Upper lobe of right lung (tissue), 1 donor: ENCODE measurements at places on chromosomes 2 and 18. TPM values are rescaled to one million over a fixed set of nuclear protein-coding genes. Genes with fewer than 3 reads are reported as not detected.

GRCh38 chr18:9612215-9612830 is 2.0 kb downstream of the PPP4R1 start:
- H3K27ac ChIP-seq, result peak overlapping the region; percentile 97
- peak overlapping the region; percentile 72 for H3K4me3 ChIP-seq
- no peaks in the 10 kb centered on the region for H3K27me3 ChIP-seq
- peaks cover 9% of the 10 kb centered on the region for H3K36me3 ChIP-seq

DNA sequence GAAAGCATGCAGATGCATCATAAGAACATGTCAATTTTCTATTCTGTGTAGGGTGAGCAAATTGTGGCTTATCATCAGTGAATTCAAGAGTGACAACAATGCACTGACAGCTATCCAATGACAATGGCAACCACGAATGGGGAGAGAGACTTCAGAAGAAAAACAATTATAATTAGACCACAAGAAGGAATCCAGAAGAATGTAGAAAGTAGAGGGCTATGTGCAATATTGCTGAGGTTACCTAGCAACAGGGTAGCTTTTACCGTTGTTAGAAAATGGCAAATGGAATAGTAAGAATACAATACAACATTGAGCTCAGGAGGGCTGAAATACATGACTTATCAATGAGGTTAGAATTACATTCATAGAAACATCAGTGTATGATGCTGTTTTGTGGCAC is 71.1 kb upstream of the SESTD1 start:
- H3K27ac ChIP-seq, result no peak overlapping the region
- H3K4me1 ChIP-seq, result no peaks in the 10 kb centered on the region
- no peaks in the 10 kb centered on the region for H3K27me3 ChIP-seq
- H3K36me3 ChIP-seq, result no peaks in the 10 kb centered on the region
- H3K4me3 ChIP-seq, result no peak overlapping the region
- DNase-seq, result no peak

- no peaks in the 10 kb centered on the region for H3K27me3 ChIP-seq
- H3K4me3 ChIP-seq, result no peak overlapping the region
- H3K36me3 ChIP-seq, result no peaks in the 10 kb centered on the region
- no peak overlapping the region for H3K27ac ChIP-seq
- peaks cover 27% of the 10 kb centered on the region for H3K4me1 ChIP-seq
Measured at GRCh38 chr2:222730366-222730999, 59.0 kb downstream of the MOGAT1 start.

DNA sequence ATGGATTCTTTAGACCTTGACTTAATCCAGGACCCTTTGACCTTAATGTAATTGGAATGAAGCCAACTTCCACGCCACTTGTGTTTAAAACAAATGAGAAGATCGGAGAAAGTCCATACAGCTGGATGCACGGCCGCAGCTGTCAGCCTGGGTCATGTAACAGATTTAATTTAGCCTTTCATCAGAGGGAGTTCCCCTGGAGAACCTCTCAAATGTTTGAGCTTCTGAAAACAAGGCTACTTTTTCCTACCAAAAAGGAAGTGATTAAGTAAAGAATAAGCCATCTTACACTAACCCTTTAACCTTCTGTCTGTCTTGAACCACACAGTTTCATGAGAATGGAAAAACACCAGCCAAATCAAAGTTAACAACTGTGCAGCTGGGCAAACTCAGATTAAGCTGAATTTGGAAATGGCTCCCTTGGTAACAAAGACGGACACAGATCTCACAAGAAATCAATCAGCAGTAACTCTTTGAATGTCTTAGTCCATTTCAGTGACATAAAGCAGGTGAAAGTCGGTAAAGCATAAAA is 103.6 kb downstream of the DOCK10 start:
- H3K27me3 ChIP-seq, result no peaks in the 10 kb centered on the region
- H3K4me1 ChIP-seq, result peaks cover 7% of the 10 kb centered on the region
- no peak overlapping the region for H3K4me3 ChIP-seq
- no peak overlapping the region for H3K27ac ChIP-seq

GRCh38 chr2:122132147-122132691 is 376.8 kb downstream of the TSN start:
- H3K36me3 ChIP-seq, result no peaks in the 10 kb centered on the region
- DNase-seq, result no peak
- no peak overlapping the region for H3K27ac ChIP-seq

GRCh38 chr2:144703852-144704708 is 184.2 kb upstream of the ZEB2 start:
- H3K36me3 ChIP-seq, result no peaks in the 10 kb centered on the region
- H3K4me1 ChIP-seq, result no peaks in the 10 kb centered on the region
- no peak overlapping the region for H3K4me3 ChIP-seq
- H3K27me3 ChIP-seq, result no peaks in the 10 kb centered on the region

DNA sequence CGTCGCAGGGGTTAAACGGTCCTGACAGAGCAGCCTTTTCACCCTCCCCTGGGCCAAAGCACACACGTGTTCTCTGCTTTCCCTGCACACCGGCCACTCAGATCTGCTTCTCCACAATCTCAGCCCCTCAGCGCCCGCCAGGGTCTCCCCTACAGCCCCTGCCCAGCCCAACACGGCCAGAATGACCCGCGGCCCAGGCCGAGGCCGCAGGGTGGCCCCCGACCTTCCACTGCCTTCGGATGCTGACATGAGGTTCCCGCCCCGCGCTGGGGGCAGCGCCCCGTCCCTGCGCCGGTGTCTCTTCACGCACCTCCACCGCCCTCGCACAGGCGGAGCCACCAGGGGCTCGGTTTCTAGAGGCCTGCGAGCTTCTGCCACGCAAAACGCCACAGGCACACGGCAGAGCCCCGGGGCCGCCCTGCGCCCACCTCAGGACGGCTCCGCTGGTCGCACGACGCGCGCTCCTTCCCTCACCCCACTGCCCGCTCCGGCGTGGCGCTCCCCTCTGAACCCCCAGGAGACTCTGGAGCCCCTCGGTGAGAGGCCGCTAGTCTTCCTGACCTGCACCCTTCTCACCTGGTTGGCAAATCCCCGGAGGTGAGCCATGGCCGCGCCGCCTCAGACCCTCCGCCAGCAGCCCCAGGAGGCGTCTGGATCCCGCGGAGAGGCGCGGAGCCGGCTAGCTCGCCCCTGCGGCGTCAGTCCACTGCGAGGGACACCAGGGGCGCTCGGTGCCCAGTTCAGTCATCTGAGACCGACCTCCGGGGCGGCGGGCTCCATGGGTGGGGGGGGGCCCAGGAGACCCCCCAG is 749 bp downstream of the STK25 start:
- H3K4me1 ChIP-seq, result peaks cover 26% of the 10 kb centered on the region
- DNase-seq, result peak; percentile 85
- H3K36me3 ChIP-seq, result no peaks in the 10 kb centered on the region
- no peaks in the 10 kb centered on the region for H3K27me3 ChIP-seq

DNA sequence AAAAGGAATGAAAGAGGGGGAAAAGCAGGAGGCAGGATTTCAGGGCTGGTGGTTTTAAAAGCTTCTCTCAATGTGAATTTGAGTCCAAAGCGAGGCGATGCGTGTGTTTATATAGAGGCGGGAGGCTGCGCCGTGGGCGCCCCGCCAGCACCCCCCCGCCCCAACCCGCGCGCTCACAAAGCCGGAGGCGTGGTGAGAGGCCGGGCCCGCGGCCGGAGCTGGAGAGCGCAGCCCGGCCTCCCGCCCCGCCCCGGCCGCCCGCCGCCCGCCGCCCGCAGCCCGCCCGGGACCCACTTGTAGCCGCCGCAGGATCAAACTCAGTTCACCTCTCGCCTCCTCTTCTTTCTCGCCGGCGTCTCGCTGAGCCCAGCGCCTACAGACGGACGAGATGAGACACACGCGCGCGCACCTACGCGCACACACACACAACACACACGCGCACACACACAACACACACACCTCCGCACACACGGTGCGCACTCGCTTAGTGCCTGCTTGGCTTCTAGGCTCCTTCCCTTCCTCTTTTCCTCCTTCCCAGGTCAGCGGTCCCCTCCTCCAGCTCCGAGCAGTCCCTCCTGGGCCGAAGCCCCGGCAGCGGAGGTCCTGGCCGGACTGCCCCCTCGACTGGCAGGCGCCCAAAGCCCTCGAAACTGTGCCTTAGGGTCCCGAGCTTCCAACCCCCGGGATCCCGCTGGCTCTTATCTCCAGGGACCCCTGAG is 1.3 kb upstream of the CYP26B1 start:
- peak overlapping the region; percentile 50 for H3K4me3 ChIP-seq
- H3K4me1 ChIP-seq, result peaks cover 48% of the 10 kb centered on the region
- no peaks in the 10 kb centered on the region for H3K36me3 ChIP-seq
- peak; percentile 70 for DNase-seq

GRCh38 chr2:59888015-59888414 is 665.4 kb downstream of the BCL11A start:
- no peaks in the 10 kb centered on the region for H3K36me3 ChIP-seq
- H3K4me1 ChIP-seq, result peaks cover 6% of the 10 kb centered on the region

- H3K27ac ChIP-seq, result no peak overlapping the region
- peaks cover 3% of the 10 kb centered on the region for H3K4me1 ChIP-seq
- no peak overlapping the region for H3K4me3 ChIP-seq
- no peak for DNase-seq
Measured at GRCh38 chr18:49652881-49653724, 91.2 kb downstream of the LIPG start.

GRCh38 chr2:21118302-21118920 is 5.4 kb upstream of the TDRD15 start:
- no peaks in the 10 kb centered on the region for H3K4me1 ChIP-seq
- DNase-seq, result no peak
- H3K4me3 ChIP-seq, result no peak overlapping the region
- no peaks in the 10 kb centered on the region for H3K36me3 ChIP-seq
- no peak overlapping the region for H3K27ac ChIP-seq

- no peaks in the 10 kb centered on the region for H3K36me3 ChIP-seq
- H3K4me3 ChIP-seq, result no peak overlapping the region
- no peak for DNase-seq
- H3K4me1 ChIP-seq, result no peaks in the 10 kb centered on the region
Measured at GRCh38 chr2:107989445-107989844, 3.1 kb downstream of the SLC5A7 start.

DNA sequence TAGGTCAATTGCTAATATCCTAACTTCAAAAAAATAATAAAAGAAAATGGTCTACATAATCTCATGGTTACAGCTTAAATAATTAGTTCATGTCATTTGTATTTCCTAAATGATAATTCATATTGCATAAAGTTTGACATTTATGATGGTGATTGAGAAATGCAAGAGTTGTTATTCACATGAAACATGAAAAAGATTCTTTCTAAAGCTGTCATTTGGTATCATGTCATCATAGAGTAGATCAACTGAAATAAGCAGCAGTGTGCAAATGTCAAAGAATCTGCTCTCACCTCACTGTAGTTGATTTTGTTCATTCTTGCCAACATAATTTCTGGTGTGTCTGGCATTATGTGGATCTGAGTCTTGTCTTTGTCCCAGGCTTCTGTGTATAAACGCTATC is 95.3 kb downstream of the NEB start:
- H3K4me1 ChIP-seq, result peaks cover 20% of the 10 kb centered on the region
- H3K36me3 ChIP-seq, result no peaks in the 10 kb centered on the region
- H3K27me3 ChIP-seq, result no peaks in the 10 kb centered on the region
- H3K27ac ChIP-seq, result no peak overlapping the region
- no peak for DNase-seq

GRCh38 chr2:209818939-209819338 is 47.3 kb downstream of the UNC80 start:
- no peaks in the 10 kb centered on the region for H3K36me3 ChIP-seq
- H3K4me3 ChIP-seq, result no peak overlapping the region
- no peaks in the 10 kb centered on the region for H3K27me3 ChIP-seq
- no peak for DNase-seq
- no peak overlapping the region for H3K27ac ChIP-seq
- no peaks in the 10 kb centered on the region for H3K4me1 ChIP-seq

DNA sequence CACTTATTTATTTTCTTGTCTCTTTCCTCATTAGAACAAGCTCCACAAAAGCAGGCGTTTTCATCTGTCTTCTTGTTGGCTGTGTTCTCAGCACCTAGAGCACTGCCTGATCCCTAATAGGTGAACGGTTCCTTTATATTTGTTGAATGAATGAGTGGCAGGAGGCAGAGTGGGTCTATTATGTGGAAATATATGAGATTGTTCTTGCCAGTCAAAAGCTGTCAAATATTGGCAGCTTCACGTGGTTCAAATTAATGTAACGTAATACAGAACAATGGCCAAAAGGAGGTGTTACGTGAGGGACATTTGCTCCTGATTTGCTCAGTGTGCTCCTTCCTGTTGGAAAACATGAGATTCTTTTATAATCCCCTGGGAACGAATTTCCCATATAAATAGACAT is 8.5 kb upstream of the ARHGAP25 start:
- H3K4me3 ChIP-seq, result no peak overlapping the region
- peaks cover 8% of the 10 kb centered on the region for H3K4me1 ChIP-seq
- no peaks in the 10 kb centered on the region for H3K36me3 ChIP-seq
- no peak overlapping the region for H3K27ac ChIP-seq
- DNase-seq, result no peak

DNA sequence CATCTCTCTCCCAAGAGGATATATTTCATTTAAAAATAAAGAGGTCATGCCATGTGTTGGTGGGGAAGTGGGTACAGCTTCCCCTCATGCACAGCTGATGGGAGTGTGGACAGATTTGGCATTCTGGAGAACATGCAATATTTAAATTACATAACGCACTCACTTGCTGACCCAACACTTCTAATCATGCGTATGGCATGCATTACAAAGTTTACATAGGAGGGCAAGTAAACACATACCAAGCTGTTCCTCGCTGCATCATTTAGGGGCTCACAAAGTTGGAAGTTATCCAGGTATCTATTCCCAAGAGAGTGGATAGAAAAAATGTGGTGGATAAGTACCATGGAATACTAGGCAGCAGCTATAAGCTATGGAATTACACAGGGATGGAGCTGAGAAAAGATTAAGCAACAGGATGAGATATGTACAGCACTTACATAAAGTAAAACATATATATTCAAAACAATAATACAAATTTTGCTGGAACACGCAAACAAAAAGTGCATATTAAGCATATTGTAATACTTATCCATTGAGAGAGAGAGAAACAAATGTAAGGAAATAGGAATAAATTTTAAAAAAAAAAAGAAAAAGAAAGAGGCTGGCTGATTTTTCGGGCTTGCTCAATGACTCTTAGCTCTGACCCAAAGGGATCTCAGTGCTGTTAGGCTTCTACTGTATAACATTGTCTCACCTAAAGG is 11.0 kb downstream of the CYP1B1 start:
- DNase-seq, result no peak
- no peaks in the 10 kb centered on the region for H3K36me3 ChIP-seq
- H3K27ac ChIP-seq, result no peak overlapping the region
- no peak overlapping the region for H3K4me3 ChIP-seq
- no peaks in the 10 kb centered on the region for H3K27me3 ChIP-seq

GRCh38 chr2:195162194-195162593 is 494.8 kb upstream of the SLC39A10 start:
- no peak overlapping the region for H3K4me3 ChIP-seq
- no peak for DNase-seq
- H3K36me3 ChIP-seq, result no peaks in the 10 kb centered on the region

DNA sequence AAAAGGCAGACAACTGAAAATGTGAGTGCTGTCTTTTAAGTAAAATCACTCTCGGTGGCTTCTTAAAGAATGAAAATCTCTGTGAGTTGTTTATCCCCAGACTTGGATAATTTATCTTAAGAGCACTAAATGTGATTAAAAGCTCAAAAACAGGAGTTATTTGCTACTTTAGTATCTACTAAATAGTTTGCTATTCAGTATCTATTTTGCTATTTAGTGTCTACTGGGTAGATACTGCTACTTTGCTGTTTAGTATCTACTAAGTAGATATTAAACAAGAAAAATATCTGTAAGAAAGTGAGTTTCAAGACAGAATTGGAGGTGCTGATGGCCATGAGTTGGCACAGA is 1.4 kb upstream of the KCNG3 start:
- peaks cover 28% of the 10 kb centered on the region for H3K27me3 ChIP-seq
- peaks cover 7% of the 10 kb centered on the region for H3K4me1 ChIP-seq
- H3K36me3 ChIP-seq, result no peaks in the 10 kb centered on the region
- DNase-seq, result no peak

Gene BMP10
- total RNA-seq, result 1.4 TPM

Gene ERFE
- not detected for total RNA-seq

Gene CDK15
- 6.0 TPM for total RNA-seq

Gene NT5DC4
- not detected for total RNA-seq

Gene NGEF
- not detected for total RNA-seq

Gene SLC11A1
- total RNA-seq, result 302 TPM

Gene FKBP7
- 7.3 TPM for total RNA-seq

Gene SULT1C4
- 11.6 TPM for total RNA-seq

Gene GRHL1
- 2.7 TPM for total RNA-seq
